Stimulated activated CD4-positive, alpha-beta T cell treated with anti-CD3 and anti-CD28 coated beads, Interleukin-1b, Interleukin-23, amount 100 ng/mL, for 24 hours (primary cell): ENCODE measurements at places on chromosomes 1 and 21.

DNA sequence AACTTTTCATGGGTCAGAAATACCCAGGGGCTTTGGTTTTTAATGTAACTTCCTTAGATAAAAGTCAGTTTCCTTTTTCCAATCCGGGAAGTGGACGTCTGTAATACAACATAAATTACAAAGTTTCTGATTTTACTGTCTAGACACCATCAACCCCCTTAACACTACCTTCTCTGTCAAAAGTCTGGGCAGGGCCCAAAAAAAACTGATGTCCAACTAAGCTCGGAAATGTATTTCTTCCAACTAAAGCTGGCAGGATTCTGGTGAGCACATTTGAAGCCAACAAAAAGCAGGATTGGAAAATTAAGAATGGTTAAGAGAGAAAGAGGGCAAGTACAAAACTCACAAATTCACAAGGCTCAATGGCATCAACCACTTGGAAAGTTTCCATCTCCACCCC is 24.3 kb downstream of the DDAH1 start:
- no peak for DNase-seq

- no peak for DNase-seq
These were observed 283.0 kb downstream of the PAPPA2 start for GRCh38 chr1:176745945-176746344.

DNA sequence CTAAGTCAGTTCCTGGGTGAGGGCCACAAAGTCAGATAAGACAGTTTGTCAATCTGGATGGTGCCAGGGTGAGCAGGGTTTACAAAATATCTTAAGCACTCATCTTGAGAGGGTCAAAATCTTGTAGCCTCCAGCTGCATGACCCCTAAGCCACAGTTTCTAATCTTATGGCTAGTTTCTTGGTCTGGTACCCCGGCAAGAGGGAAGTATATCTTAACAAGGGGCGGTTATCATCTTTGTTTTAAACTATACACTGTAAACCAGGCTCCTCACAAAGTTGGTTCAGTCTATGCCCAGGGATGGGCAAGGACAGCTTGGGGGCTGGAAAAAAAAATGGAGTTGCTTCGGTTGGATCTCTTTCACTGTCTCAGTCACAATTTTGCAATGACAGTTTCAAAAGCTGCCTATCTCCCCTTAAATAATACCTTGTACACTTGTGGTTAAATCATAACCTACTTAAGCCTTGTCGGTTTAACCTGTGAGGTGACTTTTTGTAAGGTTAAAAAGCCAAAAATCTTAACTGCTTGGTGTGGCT is 7.8 kb upstream of the CD46 start:
- no peak for DNase-seq

- DNase-seq = no peak
These were observed 150.8 kb downstream of the MAST2 start for GRCh38 chr1:45953934-45954847.

DNA sequence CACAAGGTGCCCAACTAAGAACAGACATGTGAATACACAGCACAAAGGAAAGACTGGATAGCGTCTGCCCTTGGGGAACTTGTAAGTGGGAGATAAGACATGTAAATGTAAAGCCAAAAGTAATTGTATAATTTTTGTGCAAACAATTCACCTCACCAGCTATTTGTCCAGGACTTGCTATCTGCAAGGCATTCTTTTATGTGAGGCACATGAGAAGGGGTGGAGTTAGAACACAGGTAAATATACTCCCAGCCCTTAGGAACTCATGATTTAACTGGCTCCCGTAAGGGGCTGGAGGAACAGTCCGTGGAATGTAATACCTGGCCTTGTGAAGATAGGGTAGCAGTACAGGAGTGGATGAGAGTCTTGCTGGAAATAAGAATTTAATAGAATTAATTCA is 61.3 kb downstream of the CDK18 start:
- no peak for DNase-seq

DNA sequence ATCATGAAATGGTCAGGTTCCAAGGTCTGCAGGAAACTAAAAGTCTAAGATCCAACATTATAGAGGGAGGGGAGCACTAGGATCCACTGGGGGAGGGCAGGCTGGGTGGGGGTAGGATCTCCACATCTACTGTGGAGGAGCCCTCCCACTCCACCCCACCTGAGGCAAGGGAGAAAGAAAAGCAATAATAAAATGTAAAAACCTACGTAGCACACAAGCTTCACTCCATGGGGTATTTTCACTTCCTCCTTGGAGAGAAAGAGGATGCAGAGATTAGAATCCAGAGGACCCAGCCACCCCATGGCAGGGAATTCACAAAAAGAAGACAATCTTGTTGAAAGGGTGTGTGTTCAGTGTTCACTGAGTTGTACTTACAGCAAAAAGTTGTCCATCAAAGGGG is 14.4 kb downstream of the SPOCD1 start:
- no peak for DNase-seq

GRCh38 chr1:6690186-6690585 is 11.4 kb downstream of the DNAJC11 start:
- DNase-seq = no peak

GRCh38 chr1:236099355-236099974 is 34.6 kb upstream of the NID1 start:
- DNase-seq = no peak

DNA sequence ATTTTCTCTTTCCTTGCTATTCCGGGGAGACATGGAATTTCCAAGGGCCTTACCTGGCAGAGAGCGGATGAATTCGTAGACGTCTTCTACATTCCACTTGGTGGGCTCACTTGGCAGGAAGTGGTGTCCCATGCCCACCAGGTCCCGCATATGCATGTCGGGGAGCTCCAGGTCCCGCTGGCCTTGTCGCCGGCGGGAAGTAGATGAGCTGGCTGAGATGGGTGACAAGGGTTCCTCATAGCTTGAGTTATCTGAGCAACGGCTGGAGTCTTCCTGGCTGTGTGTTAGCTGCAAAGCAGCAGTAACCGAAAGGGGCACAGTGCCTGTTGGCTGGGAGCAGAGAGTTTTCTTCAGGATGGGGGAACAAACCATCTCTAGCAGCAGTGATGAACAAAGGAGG is 7.9 kb upstream of the A3GALT2 start:
- DNase-seq = no peak

DNA sequence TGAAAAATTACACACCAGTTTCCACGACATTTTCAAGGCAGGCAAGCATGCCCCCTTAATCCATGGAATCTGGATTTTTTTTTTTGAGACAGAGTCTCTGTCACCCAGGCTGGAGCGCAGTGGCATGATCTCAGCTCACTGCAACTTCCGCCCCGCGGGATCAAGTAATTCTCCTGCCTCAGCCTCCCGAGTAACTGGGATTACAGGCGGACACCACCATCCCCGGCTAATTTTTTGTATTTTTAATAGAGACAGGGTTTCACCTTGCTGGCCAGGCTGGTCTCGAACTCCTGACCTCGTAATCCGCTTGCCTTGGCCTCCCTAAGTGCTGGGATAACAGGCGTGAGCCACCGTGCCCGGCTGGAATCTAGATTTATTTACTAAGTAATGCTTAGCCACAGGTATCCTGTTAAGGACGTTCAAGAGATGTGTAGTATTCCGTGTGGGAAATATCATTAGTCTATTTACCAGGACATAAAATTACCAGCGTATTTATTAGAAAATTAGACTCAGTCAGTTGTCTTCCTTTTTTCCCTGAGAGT is 2.5 kb downstream of the IFI44 start:
- DNase-seq = no peak

DNA sequence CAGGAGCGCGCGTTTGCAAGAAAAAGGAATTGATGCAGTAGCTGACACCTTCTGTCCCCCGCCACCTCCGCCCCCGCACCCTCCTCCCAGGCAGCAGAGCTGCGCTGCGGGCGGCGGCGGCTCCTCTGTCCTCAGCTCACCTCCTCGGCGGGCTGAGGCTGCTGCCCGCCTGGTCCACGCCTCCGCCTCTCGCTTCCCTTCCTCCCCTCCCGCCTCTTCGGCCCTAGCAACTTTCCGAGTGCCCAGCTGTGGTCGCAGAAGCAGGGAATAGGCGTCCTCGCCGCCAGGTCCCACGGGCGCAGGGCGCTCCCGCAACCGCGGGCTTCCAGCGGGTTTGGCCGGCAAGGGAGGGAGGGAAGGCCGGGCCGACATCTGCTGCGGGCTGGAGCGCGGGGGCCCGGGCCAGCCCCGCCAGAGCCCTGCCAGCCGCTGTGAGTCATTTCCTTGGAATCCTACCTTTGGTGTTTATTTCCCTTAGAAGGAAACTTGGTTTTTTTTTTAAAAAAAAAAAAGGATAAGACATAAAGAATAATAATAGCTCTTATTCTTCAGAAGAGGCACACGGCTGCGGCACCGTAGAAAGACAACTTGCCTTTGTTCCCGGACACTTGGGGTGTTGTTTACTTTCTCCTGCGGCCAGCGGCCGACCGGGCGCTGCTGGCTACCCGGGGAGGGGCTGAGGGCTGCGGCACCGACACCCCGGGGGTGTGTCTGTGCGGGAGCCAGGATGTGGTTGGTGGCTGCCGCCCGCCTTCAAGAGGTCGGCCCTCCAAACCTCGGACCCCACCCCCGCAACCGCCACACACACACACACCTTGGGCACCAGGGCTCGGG is 1.1 kb downstream of the SERTAD4 start:
- no peak for DNase-seq

DNA sequence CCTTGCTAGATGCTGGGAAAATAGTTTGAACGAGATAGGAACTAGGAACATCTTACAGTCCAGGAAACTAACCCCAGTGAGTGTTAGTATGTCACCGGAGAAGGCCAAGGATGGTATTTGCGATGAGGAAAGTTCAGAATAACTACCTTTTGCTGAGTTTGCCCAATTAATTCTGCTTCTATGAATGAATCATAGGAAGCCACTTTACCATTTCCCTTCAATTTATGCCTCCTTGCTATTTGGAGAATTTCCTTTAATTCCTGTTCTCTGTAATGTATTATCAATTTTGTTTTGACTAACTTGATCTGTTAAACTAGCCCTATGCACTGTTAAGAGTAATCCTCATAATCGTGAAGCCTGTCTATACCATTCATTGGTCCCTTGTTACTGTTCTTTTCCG is 40.7 kb upstream of the HLX start:
- DNase-seq = no peak

DNA sequence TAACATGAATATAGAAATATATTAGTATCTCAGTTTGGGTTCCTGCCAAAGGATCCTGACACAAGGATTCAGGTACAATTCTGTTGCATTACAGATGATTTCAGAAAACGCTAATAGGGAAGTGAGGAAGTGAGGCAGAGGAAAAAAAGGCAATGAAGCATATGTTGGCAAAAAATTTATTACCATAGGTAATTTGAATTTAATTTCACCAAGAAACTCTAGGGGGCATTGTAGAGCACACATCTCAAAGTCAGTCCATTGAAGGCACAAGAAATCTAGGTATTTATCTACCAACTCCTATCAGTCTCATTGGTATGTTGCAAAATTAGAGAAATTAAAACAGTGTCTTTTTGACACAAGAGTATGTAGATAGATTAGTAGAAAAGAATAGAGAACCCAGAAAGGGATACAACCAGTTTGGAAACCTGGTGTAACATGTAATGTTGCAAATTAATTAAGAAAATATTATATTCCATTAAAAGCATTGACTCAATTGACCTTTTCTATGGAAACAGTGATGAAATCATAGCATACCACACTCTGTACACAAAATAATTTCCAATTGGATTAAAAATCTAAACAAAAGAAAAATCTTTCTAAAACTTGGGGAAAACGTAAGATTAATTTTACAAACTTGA is 104.9 kb upstream of the SNX7 start:
- no peak for DNase-seq

GRCh38 chr1:201625226-201625761 is 86.4 kb downstream of the NAV1 start:
- no peak for DNase-seq

GRCh38 chr1:237687804-237688203 is 202.9 kb downstream of the ZP4 start:
- no peak for DNase-seq

GRCh38 chr1:235011599-235012435 is 116.8 kb downstream of the TOMM20 start:
- DNase-seq = peak; percentile 94

- DNase-seq = no peak
These were observed 151.4 kb downstream of the TGFB2 start for GRCh38 chr1:218496561-218496960.

DNA sequence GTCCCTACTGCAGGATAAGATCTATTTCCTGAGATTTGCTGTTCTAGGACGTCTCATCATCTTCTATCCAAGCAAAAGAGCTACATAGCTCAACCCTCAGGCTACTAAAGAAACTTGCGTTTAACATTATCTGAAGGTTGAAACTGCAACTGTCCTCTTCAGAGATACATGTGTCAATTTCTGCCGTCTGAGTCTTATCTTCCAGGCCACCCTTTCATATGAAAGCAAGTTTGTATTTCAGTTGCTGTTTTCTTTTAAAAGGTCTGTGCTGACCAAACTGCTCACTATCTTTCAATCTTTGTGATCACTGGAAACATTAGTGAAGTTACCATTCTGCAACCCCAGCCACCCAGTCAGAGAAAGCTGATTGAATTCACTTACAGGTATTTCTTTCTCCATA is 108.6 kb upstream of the RAB3GAP2 start:
- DNase-seq = no peak
